ENCODE measurements at places on chromosomes 7 and 10. TPM values are rescaled to one million over a fixed set of nuclear protein-coding genes. Genes with fewer than 3 reads are reported as not detected.

GRCh38 chr7:3206101-3206500 is 95.0 kb upstream of the SDK1 start:
- DNase-seq: no peak

DNA sequence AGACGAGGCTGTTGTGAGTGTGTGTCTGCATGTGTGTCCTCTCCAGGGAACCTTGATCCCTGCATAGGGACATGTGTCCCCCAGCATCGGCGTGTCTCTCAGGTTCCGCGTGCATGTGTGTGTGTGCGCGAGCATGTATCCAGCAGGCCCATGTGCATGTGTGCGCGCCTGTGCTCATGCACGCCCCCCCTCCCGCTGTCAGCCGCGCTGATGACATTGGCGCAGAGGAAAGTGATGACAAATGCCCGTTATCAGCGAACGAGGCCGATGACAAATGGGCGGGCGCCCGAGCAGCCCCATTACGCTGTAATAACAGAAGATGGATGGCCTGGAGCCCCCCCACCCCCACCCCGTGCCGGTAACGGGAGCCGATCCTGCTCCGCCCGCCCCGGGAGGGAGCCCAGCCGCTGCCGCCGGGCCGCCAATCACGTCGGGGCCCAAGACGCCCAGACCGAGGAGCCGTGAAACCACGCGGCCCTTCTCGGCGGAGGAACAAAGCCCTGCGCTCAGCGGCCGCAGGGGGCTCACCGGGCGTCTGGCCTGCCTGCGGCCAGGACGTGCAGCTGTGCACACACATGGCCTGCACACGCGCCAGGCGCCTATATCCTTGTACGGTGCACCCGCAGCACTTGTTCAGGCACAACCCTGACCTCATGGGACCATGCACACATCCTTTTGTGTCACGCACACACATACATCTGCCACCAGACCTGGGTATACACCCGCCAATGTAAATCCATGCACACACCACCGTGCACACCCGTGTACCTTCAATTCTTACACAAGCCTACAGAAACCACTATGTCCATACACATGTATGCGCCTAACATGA is 21.5 kb downstream of the POLL start:
- no peak for DNase-seq

DNA sequence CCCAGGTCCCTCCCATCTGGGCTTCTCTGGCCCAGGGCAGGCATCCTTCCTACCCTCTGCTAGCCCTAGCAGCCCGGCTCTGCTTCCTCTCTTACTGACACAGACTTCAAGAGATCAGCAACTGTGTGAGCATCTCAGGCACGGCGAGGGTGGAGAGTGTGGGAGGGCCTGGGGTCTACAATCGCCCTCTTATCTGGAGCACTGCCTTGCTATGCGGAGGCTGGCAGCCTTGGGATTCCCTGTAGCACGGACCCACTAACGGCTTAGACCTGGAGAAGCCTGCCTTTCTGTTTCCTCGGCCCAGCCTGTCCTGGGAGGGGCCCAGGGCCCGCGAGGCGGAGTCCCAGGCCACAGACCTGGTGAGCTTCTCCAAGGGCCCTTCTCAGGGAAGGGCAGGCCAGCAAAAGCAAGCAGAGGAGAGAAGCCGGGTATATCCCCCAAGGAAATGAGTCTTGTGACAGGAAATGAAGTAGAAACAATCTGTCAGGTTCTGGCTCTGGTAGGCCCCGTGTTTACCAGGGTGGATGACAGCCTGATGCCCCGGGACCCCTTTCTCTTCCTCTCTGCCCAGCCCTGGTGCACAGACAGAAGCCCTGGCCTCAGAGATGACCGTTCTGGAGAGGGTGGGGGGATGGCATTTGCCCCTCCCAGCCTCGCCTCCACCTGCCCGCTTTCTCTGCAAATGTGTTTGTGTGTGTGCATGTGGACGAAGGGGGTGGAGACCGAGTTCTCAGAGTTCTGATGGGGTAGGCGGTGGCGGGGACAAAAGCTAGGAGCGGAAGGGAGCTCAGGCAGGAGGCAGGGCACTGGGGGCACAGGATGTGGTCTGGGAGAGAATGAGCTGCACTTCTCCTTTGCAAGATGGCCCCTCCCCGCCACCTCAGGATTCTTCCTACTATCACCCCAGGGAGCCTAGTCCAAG is 2.5 kb downstream of the LRCH4 start:
- no peak for DNase-seq

GRCh38 chr10:62354916-62355315 is 19.3 kb upstream of the ZNF365 start:
- DNase-seq: no peak

DNA sequence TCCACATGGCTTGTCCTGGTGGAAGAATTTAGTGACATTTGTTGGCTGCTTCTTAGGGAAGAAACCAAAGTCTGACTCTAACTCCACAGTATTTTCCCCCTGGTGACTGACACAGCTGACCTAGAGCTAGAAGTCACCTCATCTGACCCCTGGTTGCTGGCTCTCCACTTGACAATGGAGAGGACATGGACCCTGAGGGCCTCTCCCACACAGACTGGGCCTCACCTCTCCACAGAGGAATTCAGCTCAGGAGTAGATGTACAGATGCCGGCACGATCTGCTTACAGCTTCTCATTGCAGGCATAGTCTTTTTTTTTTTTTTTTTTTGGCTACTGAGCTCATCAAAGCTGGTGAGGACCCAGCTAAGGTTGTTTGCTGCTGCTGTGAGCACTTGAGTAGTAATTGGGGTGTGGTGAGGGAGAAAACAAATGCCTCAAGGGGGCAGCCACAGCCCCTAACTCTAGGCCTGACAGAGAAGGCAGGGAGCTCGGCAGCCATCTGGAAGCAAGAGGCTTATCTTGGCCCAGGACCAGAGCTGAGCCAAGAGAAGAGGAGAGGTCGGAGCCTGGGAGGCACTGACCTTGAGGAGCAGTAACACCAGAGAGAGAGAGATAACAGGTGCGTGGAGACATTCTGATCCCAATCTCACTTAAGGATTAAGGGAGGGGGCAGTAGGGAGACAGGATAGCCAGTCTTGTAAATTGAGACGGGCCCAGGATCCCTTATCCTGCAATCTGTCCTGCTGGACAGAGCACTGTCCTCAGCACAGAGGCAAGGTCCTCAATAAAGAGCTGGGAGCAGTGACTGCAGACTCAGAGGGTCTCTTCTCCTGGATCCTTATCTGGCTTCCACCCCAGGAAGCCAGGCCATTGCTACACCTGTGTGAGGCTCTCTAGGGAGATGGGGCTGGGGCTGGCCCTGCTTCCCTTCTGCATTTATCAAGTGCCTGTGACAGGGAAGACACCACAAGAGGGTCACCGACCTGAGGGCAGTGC is 9.4 kb downstream of the PRSS58 start:
- no peak for DNase-seq

The ZNF736 gene
- 20.2 TPM for polyA plus RNA-seq
